ENCODE measurements at places on chromosomes 7 and 10. TPM values are rescaled to one million over a fixed set of nuclear protein-coding genes. Genes with fewer than 3 reads are reported as not detected.

- no peak for DNase-seq
- no peaks in the 10 kb centered on the region for H3K4me1 ChIP-seq
- H3K27me3 ChIP-seq: no peaks in the 10 kb centered on the region
These were observed 19.2 kb upstream of the TNRC18 start for GRCh38 chr7:5442757-5443305.

DNA sequence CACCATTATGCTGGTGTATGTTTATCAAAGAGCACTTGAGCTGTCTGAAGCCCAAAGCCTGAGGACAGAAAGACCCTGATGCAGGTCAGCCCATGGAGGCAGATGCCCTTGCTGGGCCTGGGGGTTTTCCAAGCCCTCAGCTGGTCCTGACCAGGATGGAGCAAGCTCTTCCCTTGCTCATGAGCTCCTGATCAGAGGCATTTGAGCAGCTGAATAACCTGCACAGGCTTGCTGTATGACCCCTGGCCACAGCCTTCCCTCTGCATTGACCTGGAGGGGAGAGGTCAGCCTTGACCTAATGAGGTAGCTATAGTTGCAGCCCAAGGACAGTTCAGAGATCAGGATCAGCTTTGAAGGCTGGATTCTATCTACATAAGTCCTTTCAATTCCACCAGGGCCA lies 13.0 kb downstream of the AQP1 start:
- H3K27ac ChIP-seq: no peak overlapping the region
- peaks cover 61% of the 10 kb centered on the region for H3K36me3 ChIP-seq
- H3K4me1 ChIP-seq: peaks cover 21% of the 10 kb centered on the region

DNA sequence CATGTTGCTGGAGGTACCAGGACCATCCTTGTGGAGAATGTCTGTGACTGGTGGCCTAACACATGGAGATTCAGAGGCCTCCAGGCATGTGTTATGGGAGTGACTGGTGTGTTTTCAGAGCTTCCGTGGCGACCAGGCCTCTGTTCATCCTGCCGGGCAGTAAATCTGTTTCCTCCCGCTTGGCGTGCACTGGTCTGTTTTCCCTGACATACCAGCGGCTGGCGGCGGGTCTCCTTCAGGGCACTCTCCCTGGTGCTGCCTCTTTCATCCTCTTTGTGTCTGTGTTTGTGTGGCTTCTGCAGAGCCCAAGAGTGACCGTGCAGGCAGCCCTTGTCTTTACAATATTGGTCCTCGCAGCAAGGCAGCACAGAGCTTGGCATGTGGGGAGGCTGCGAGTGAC lies 385.1 kb upstream of the MKI67 start:
- no peak for DNase-seq
- no peak overlapping the region for H3K27ac ChIP-seq
- no peaks in the 10 kb centered on the region for H3K27me3 ChIP-seq
- H3K36me3 ChIP-seq: no peaks in the 10 kb centered on the region
- H3K4me3 ChIP-seq: no peak overlapping the region

- H3K36me3 ChIP-seq: peaks cover 71% of the 10 kb centered on the region
- no peak overlapping the region for H3K27ac ChIP-seq
These were observed 46.2 kb downstream of the DAGLB start for GRCh38 chr7:6401536-6401935.

- H3K36me3 ChIP-seq: peaks cover 21% of the 10 kb centered on the region
- H3K27me3 ChIP-seq: no peaks in the 10 kb centered on the region
- peak overlapping the region; percentile 18 for H3K27ac ChIP-seq
- peak; percentile 84 for DNase-seq
- H3K4me3 ChIP-seq: no peak overlapping the region
These were observed 25.4 kb downstream of the RBM33 start for GRCh38 chr7:155669717-155670505.

DNA sequence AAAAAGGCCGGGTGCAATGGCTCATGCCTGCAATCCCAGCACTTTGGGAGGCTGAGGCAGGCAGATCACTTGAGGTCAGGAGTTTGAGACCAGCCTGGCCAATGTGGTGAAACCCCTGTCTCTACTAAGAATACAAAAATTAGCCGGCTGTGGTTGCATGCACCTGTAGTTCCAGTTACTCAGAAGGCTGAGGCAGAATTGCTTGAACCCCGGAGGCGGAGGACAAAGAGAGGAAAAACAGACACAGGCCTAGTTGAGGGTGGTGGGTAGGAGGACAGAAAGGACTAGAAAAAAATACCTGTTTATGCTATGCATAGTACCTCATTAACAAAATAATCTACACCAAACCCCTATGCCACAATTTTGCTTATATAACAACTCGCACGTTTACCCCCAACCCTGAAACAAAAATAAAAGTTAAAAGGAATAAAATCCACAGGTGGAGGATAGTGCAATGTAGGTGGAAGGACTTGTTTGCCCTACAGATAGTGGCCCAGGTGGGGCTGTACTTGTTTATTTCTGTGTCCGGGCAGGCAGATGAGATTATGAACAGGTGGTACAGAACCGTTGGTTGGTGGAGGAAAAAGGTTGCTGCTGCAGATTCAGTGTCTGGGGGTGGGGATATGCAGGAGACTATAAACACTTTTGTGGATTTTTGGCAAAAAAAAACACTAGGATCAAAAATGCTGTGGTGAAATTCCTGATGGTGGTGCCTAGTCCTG lies 5.1 kb downstream of the ZNF680 start:
- no peak overlapping the region for H3K4me3 ChIP-seq
- peaks cover 16% of the 10 kb centered on the region for H3K4me1 ChIP-seq
- peak overlapping the region; percentile 58 for H3K27ac ChIP-seq
- H3K27me3 ChIP-seq: no peaks in the 10 kb centered on the region
- H3K36me3 ChIP-seq: no peaks in the 10 kb centered on the region
- DNase-seq: no peak

DNA sequence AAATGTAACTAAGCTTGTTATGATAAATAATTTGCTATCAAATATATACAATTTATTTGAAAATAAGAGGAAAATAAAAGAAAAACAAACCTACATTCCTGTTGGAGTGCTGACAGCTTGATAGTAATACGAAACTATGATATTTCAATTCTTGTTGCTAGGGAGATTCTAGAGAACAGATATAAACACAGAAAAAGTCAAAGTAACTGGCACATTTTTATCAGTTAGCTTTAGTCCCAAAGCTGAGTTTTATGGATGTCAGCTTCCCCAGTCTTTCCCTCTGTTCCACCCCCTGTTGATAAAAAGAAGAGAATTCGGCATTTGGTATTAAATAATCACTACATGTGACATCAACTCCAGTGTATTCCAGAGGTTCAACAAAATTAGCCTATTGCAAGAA lies 1134.0 kb downstream of the XPNPEP1 start:
- H3K36me3 ChIP-seq: no peaks in the 10 kb centered on the region
- H3K27ac ChIP-seq: no peak overlapping the region
- H3K27me3 ChIP-seq: no peaks in the 10 kb centered on the region
- no peak for DNase-seq
- no peaks in the 10 kb centered on the region for H3K4me1 ChIP-seq
- no peak overlapping the region for H3K4me3 ChIP-seq

DNA sequence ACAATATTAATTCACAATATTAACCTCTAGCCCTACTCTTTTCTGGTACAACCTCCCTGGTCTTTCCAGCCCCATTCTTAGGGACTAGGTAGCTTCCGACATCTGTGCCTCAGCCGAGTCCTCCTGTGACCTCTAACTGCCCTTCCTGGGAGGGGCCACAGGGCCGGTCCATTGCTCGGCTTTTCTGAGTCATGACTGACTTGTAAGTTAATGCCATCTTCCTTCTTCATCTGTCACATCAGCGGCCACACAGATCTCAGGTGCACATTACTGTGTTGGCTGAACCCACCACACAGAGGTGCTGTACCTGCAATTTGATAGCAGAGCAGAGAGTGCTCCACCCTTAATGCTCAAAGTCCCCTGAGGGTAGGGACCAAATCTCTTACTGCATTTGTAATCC lies 4.1 kb upstream of the CPA4 start:
- no peak for DNase-seq
- H3K36me3 ChIP-seq: no peaks in the 10 kb centered on the region
- no peak overlapping the region for H3K27ac ChIP-seq

- peak overlapping the region; percentile 76 for H3K4me3 ChIP-seq
- peak overlapping the region; percentile 97 for H3K27ac ChIP-seq
- DNase-seq: no peak
- no peaks in the 10 kb centered on the region for H3K27me3 ChIP-seq
These were observed 694 bp upstream of the WASL start for GRCh38 chr7:123749537-123749857.

- no peak overlapping the region for H3K27ac ChIP-seq
- no peak overlapping the region for H3K4me3 ChIP-seq
- H3K36me3 ChIP-seq: peaks cover 85% of the 10 kb centered on the region
- no peaks in the 10 kb centered on the region for H3K27me3 ChIP-seq
- H3K4me1 ChIP-seq: no peaks in the 10 kb centered on the region
- DNase-seq: no peak
These were observed 64.0 kb downstream of the ERCC6 start for GRCh38 chr10:49474901-49475300.

DNA sequence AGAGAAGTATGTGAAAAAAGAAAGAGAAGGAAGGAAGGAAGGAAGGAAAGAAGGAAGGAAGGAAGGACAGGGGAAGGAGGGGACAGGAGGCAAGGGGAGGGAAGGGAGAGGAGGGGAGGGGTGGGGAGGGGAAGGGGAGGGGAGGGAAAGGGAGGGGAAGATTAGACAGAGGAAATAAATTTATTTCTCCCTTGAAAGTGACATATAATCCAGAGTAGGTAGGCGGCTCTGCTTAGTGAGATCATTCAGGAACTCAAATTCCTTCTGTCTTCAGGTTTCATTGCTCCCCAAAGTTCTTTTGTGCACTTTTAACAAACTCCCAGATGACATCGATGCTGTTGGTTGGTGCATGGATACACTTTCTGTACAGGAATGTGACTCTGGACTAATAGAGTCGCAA lies 594.7 kb upstream of the STEAP1 start:
- H3K4me3 ChIP-seq: no peak overlapping the region
- H3K4me1 ChIP-seq: no peaks in the 10 kb centered on the region
- no peaks in the 10 kb centered on the region for H3K27me3 ChIP-seq
- H3K27ac ChIP-seq: no peak overlapping the region
- H3K36me3 ChIP-seq: no peaks in the 10 kb centered on the region
- DNase-seq: no peak

- no peaks in the 10 kb centered on the region for H3K4me1 ChIP-seq
- no peak overlapping the region for H3K4me3 ChIP-seq
- no peaks in the 10 kb centered on the region for H3K27me3 ChIP-seq
- DNase-seq: no peak
- H3K36me3 ChIP-seq: no peaks in the 10 kb centered on the region
These were observed 125.3 kb upstream of the CELF2 start for GRCh38 chr10:10892290-10892875.

DNA sequence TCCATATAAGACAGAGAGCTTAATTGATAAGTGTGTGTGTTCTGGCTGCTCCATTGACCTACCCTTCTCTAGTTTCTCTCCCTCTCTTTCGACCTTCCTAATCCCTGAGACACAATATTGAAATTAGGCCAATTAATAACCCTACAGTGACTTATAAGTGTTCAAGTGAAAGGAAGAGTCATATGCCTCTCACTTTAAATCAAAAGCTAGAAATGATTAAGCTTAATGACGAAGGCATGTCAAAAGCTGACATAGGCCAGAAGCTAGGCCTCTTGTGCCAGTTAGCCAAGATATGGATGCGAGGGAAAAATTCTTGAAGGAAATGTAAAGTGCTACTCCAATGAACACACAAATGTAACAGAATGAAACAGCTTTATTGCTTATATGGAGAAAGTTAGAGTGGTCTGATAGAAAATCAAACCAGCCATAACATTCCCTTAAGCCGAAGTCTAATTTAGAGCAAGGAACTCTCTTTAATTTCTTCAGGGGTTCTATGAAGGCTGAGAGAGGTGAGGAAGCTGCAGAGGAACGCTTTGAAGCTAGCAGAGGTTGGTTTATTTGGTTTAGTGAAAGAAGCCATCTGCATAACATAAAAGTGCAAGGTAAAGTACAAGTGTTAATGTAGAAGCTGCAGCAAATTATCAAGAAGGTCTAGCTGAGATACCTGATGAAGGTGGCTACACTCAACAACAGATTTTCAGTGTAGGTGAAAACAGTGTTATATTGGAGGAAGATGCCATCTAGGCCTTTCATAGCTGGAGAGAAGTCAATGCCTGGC lies 53.8 kb downstream of the ST7 start:
- H3K36me3 ChIP-seq: no peaks in the 10 kb centered on the region
- H3K4me1 ChIP-seq: peaks cover 16% of the 10 kb centered on the region
- no peak for DNase-seq
- no peaks in the 10 kb centered on the region for H3K27me3 ChIP-seq

GRCh38 chr10:90859321-90859751 lies 1.5 kb upstream of the HTR7 start:
- H3K4me3 ChIP-seq: no peak overlapping the region
- no peaks in the 10 kb centered on the region for H3K36me3 ChIP-seq
- peaks cover 10% of the 10 kb centered on the region for H3K4me1 ChIP-seq
- peaks cover 44% of the 10 kb centered on the region for H3K27me3 ChIP-seq
- DNase-seq: no peak

- DNase-seq: no peak
- H3K27ac ChIP-seq: no peak overlapping the region
- no peak overlapping the region for H3K4me3 ChIP-seq
These were observed 259.8 kb upstream of the GNAI1 start for GRCh38 chr7:79874797-79875196.

- H3K4me3 ChIP-seq: no peak overlapping the region
- DNase-seq: no peak
- peaks cover 10% of the 10 kb centered on the region for H3K36me3 ChIP-seq
These were observed 78.6 kb downstream of the FAM53B start for GRCh38 chr10:124665558-124665957.

DNA sequence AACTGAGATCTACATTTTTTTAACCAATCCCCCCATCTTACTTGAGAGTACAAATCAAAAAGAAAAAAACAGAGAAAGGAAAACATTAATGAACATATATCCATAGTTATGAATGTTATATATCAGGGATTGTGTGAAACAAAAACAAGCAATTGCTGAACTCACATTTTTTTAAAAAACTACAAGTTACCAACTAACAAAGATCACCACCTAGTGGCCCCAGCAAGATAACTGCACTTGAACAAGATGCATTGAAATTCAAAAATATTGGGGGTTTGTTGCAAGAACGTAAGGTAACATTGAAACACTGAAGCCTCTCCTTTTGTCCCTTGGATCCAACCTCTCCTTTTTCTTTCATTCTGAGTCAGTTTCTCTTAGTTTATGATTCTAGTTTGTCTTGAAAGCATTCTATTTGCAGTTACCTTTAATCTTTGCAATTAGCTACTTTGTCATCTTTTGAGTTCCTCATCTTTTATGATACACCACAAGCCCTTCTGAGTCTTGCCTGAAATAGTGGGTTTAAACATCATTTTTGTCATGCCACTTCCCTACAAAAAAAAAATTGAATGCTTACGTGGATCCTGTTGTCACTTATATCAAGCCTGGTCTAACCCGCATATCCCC lies 87.3 kb upstream of the TES start:
- H3K4me3 ChIP-seq: no peak overlapping the region
- H3K4me1 ChIP-seq: no peaks in the 10 kb centered on the region
- H3K27ac ChIP-seq: no peak overlapping the region
- no peaks in the 10 kb centered on the region for H3K27me3 ChIP-seq
- H3K36me3 ChIP-seq: no peaks in the 10 kb centered on the region
- no peak for DNase-seq

Gene DPY19L1
- 52.0 TPM for total RNA-seq

Gene TCERG1L
- total RNA-seq: not detected

Gene HOXA9
- total RNA-seq: 1.2 TPM

Gene KAZALD1
- total RNA-seq: 8.4 TPM

Gene MRLN
- total RNA-seq: not detected

Gene COBL
- 29.2 TPM for total RNA-seq

Gene ZNF775
- total RNA-seq: 4.4 TPM

Gene BLNK
- 8.8 TPM for total RNA-seq

Gene ZNF488
- total RNA-seq: 0.41 TPM

Gene LANCL2
- total RNA-seq: 6.5 TPM

Gene PRXL2A
- 52.9 TPM for total RNA-seq

Gene TMEM225B
- total RNA-seq: 1.0 TPM
